Fibroblast of skin of abdomen (primary cell): ENCODE measurements at places on chromosomes 3 and 15.

DNA sequence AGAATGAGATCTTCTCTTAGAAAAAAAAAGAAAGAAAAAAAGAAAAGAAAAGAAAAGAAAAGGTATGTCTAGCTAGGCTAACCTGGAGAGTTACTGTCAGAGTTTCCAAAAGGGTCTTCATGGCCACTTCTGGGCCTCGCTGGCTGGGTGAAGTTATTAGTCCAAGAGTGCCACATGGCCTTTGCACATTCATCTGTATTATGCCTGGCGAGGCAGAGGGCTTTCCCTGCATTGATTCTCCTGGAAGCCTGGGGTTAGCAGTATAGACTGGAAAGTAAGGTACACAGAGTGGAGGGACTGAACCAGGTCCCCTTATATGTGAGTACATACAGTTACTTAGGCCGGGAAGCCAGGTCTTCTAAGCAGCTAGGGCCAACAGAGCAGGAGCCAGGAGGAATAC is 54.8 kb upstream of the CGNL1 start:
- DNase-seq = no peak

DNA sequence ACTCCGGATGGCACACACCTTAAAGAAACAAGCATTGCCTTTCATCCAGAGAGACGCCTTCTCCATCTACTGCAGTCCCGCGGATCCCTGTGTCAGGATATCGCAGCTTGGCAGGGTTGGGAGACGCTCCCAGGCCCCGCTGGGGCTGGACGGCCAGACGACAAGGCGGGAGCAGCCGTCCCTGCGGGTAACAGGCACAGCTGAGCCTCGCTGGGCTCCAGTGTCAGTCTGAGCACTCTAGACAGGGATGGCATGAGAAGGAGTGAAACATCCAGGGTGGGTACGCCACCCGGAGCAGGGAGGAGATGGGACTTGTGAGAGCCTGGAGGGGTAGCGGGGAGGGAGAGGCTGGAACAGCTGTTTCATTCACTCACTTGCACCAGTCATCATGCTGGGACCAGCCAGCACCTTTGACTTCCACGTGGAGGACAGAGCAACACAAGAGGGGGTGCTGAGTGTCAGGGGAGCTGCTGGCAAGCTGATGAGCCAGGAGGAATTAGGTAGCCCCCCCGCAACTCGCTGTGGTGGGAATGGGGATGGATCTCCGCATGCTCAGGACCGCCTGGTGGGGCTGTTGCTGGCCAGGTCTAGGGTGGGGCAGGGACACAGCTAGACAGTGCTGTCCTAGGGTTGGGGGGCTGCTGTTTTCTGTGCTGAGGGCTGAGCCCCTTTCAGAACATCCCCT is 31.6 kb upstream of the SNRPA1 start:
- DNase-seq = no peak

- no peak for DNase-seq
Measured at GRCh38 chr15:41010345-41010744, 57.1 kb downstream of the CHAC1 start.

DNA sequence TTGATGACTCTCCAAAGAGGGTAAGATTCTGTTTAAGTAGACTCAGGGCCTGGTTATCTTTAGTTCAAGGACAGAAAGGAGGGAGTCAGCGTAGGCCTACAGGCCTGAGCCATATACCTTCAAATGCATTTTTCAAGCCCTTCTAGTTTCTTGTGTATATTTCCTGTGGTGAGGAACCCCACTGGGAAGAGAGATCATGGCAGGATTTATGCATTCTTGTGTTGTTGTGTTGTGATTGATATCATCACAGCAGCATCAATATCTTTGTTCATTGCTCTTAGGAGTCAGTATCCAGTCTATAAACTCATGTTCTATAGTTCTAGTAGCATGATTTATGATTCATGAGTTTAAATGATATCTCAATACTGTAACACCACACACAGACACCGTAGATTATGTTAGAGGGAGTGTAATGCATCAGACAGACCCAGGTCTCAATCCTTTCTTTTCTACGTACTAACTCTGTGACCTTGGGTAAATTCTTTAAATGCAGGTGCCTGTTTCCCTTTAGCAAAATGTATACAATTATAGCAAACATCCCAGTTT is 427.5 kb downstream of the PDCD6IP start:
- DNase-seq = no peak

GRCh38 chr3:67048067-67048714 is 50.1 kb downstream of the KBTBD8 start:
- DNase-seq = no peak

DNA sequence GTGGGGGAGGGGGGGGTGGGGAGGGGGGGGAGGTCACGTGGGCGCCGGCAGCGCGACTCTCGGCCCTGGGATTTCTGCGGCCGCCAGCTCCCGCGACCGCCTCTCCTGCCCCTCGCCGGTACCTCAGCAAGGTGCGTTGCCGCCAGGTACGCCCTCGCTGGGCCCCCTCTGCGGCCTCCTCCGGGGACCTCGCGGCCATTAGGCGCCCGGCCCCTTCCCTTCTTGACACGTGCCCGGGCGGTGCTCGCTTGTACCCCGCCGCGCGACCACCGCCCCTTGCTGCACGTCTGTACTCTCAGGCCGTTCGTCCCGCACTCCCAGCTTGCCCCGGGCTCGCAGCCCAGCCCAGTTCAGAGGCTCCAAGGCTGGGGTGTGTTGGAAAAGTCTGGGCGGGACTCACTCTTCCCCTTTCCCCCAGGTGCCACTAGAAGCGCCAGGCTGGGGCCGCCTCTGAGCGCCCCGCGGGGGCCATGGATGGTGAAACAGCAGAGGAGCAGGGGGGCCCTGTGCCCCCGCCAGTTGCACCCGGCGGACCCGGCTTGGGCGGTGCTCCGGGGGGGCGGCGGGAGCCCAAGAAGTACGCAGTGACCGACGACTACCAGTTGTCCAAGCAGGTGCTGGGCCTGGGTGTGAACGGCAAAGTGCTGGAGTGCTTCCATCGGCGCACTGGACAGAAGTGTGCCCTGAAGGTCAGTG is at the start of gene MAPKAPK3:
Gene MAPKAPK3, plus strand, starts transcription at position 56 of the 696 bp plus-strand sequence. Its CDS starts 415 bp downstream, at position 471.
- no peak for DNase-seq

DNA sequence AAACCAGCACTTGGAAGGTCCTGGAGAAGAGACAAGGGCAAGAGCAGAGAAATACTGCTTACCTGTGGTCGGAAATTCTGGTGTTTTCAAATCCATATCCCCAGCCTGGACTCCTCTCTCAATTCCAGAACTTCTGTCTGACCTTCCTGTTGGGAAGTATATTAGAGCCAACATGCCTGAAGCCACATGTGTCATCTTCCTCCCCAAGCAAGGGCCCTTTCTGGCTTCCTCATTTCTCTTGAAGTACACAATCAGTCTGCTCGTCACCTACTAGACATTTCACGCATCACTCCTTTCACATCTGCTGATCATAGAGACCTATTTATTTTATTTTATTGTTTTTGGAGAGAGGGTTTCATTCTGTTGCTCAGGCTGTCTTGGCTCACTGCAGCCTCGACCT is 8.4 kb downstream of the PARP14 start:
- DNase-seq = no peak
